ENCODE measurements at places on chromosomes 11 and 22. TPM values are rescaled to one million over a fixed set of nuclear protein-coding genes. Genes with fewer than 3 reads are reported as not detected.
A peak's percentile ranks its signal among the peaks of the same experiment; 100 is the strongest.

DNA sequence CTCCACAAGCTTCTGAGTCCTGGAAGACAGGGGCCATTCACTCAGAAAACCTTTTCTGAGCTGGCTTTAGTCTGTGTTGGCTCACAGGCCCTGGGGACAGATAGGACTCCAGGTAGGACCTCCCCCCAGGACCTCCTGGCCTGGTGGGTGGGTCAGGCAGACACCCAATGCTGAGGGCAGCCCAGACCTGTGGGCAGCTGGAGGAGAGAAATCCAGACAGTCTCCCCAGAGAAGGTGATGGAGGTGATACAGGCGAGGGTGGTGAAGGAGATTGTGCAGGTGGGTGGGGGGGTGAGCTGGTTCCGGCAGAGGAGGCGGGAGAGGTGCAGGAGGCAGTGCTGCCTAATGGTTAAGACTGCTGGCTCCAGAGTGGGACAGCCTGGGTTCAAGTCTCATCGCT is 15.6 kb downstream of the LRRC32 start:
- DNase-seq, result no peak

ACR gene
- total RNA-seq, result 0.30 TPM

DNA sequence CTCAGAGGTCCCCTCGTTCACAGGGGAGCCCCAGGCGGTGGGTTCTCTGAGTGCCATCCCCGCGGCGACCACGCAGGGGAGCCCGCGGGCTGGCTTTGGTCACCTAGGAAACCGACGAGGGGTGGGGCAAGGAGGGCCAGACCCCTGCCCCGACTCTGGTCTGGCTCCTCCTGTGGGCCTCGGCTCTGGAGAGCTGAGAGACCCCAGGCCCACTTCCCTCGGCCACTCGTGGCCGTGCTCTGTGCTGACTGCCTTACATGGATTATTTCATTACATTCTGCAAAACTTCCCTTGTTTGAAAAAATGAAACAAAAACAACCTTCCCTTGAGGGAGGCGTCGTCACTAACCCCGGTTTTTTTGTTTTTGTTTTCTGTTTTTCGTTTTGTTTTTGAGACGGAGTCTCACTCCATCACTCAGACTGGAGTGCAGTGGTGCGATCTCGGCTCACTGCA is 15.1 kb upstream of the CYTH4 start:
- DNase-seq, result peak; percentile 42

GRCh38 chr11:100965346-100965745 is 164.3 kb downstream of the PGR start:
- no peak for DNase-seq

DNA sequence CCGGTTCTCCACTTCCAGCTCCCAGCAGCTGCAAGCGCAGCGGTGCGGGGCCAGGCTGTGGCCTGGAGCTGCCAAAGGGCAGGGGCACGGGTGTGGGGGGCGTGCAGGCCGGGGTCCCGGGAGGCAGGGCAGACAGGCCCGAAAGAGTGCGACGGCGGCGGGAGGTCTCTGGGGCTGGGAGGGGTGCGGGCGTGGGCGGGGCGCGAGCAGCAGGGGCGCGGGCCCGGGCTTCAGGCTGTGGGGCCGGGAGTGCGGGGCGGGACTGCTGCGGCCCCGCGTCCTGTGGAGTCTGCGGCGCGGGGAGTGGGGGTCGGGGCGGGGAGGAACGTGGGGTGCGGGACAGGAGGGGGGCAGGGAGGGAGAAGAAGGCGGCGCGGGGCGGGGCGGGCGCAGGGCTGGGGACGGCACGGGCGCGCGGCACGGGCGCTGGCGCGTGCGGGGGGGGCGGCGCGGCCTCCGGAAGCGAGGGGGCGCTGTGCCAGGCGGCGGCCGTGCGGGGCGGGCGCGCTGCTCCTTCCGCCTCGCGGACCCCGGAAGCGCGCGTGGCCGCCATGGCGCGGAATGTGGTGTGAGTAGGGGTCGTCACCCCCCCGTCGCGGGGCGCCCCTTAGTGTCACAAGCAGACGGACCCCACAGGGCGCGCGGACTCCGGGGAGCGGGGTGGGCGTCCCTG is at the start of gene MRPL23:
Gene MRPL23, plus strand, starts transcription at position 521 of the 673 bp plus-strand sequence. Its CDS starts 31 bp downstream, at position 552.
- DNase-seq, result peak; percentile 20

LRRC32 gene
- total RNA-seq, result 35.1 TPM

- no peak for DNase-seq
Observed at GRCh38 chr11:4211991-4212390, 117.4 kb downstream of the RRM1 start.

- DNase-seq, result no peak
Observed at GRCh38 chr11:128779036-128779435, 85.2 kb downstream of the FLI1 start.

- peak; percentile 25 for DNase-seq
Observed at GRCh38 chr11:68677432-68677831, 6.9 kb upstream of the GAL start.

TEX12 gene
- total RNA-seq, result 0.22 TPM

SLC43A1 gene
- 4.3 TPM for total RNA-seq

DNA sequence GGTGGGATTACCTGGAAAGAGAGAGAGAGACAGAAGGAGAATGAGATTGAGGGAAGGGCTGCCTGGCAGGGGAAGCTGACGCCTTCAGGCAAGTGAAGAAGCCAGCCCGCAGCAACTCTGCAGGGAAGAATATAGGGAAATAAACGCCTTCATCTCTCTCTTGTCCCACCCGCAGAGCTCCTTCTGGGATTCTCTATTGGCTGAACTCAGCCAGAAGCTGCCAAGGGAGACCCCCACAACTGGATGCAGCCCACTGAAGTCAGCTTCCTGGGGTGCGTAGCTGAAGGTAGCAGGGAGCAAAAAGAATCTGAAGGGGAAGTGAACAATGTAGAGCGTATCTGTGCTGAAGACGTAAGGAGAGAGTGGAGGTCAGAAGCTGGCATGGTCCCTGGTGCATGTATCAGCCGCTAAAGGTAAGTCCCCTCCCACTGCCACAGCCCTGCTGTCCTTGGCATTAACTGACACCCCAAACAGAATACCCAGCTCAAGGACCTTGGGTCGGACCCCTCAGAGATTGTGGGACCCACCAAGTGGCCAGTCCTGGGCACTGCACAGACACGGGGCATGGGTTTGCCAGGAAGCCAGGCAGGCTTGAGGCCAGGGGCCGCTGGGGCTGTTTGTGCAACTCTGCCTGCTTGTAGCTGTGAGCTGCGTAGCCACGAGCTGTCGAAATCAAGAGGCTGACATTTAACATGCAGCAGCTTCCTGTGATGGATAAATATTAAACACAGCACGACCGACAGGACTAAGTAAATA is 469.9 kb downstream of the MN1 start:
- peak; percentile 46 for DNase-seq

DNA sequence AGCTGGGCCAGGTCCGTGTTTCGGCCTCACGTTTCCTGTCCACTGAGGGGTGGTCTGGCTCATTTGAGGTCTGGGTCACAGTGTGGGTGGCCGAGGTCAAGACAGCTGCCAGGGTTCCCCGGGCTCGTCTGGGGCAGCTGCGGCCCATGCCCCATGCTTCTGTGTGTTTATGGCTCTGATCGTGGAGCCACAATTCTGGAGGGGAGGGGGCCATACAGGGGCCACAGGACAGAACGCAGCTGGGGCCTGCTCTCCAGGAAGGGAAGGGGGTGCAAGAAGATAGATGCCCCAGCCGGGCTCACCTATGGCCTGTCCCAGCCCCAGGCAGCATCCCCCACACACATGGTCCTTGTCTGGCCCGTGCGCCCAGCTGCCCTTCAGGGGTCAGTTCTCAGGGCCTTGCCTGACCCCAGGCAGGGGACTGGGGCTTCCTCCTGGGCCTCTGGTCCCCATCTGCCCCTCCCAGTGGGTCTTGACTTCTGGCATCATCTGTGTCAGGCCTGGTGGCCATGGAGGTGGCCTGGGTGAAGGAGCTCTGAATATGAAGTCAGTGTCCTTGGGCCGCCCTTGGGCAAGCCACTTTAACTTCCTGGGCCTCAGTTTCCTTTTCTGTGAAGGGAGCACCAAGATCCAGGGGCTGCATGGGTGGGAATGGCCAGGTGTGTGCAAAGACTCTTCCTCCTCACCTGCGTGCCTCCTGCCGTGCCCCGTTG is 8.4 kb downstream of the TSPAN32 start:
- no peak for DNase-seq

DNA sequence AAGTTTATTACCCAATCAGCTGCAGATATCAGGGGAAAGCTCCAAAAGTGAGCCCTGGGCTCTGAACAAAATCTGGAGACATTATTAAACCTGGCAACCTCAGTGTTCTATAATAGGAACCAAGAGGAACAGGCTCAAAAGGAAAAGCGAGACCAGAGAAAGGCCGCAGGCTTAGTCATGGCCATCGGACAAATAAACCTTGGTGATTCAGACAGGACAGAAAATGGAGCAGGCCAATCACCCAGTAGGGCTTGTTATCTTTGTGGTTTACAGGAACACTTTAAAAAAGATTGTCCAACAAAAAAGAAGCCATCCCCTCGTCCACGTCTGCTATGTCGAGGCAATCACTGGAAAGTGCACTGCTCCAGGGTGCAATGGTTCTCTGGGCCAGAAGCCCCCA is 7.7 kb upstream of the PANX1 start:
- DNase-seq, result no peak

GAB4 gene
- total RNA-seq, result not detected

- no peak for DNase-seq
Observed at GRCh38 chr22:20607157-20607907, 99.9 kb downstream of the MED15 start.

GRCh38 chr11:94106716-94107115 is 21.9 kb upstream of the PANX1 start:
- no peak for DNase-seq

DNA sequence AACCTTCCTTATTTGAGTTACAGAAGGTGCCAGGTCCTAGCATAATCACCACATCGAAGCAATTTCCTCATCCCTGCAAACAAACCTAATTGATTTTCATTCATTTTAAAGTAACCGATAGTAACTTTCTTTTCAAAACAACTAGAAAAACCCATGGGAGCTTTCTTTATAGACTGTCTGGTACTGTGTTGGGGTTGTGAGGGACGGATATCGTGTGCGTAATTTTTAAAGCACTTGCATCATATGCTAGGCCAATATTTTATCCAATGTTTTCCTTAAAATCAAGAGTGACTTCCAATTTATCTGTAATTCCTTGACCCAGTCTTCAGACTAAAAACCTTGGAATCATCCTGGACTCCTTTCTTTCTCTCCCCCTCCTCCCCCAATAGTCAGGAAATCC is 271.5 kb upstream of the SESN3 start:
- no peak for DNase-seq

GRCh38 chr11:35340715-35341114 is 78.6 kb downstream of the SLC1A2 start:
- DNase-seq, result no peak
